ENCODE measurements at places on chromosomes 2 and 18.

DNA sequence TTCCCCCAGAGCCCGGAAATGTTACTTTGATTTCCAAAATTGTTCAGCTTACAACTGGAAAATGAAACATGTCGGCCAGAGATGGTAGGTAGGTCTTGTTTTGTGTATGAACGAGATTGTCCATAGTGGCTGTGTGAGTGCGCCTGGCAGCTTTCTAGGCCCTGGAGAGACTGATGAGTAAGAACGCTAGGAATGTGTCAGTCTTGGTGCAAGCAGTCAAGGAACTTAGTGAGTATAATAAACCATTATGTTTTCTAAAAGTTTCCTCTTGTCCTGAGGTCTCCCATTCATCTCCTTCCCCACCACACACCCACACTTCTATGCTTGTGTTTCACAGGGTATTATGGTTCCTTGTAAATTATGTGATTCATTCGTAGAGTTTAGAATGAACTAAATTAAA, 234.2 kb downstream of the CDH2 start:
- no peaks in the 10 kb centered on the region for H3K4me1 ChIP-seq
- no peaks in the 10 kb centered on the region for H3K36me3 ChIP-seq
- no peak for ATAC-seq

- ATAC-seq = peak; percentile 37
- peaks cover 33% of the 10 kb centered on the region for H3K36me3 ChIP-seq
- H3K27me3 ChIP-seq = no peaks in the 10 kb centered on the region
- H3K27ac ChIP-seq = peak overlapping the region; percentile 80
- H3K4me3 ChIP-seq = peak overlapping the region; percentile 77
Observed at GRCh38 chr2:218406949-218407618, 7.4 kb downstream of the CTDSP1 start.

GRCh38 chr2:53987336-53987921, 16.6 kb upstream of the PSME4 start:
- no peak for ATAC-seq
- H3K4me3 ChIP-seq = no peak overlapping the region
- H3K27me3 ChIP-seq = no peaks in the 10 kb centered on the region
- H3K36me3 ChIP-seq = peaks cover 21% of the 10 kb centered on the region
- peak overlapping the region; percentile 45 for H3K27ac ChIP-seq
- H3K4me1 ChIP-seq = peaks cover 21% of the 10 kb centered on the region

- H3K36me3 ChIP-seq = peaks cover 1% of the 10 kb centered on the region
- H3K27ac ChIP-seq = peak overlapping the region; percentile 98
Observed at GRCh38 chr2:61425605-61426155, 45.2 kb downstream of the USP34 start.

DNA sequence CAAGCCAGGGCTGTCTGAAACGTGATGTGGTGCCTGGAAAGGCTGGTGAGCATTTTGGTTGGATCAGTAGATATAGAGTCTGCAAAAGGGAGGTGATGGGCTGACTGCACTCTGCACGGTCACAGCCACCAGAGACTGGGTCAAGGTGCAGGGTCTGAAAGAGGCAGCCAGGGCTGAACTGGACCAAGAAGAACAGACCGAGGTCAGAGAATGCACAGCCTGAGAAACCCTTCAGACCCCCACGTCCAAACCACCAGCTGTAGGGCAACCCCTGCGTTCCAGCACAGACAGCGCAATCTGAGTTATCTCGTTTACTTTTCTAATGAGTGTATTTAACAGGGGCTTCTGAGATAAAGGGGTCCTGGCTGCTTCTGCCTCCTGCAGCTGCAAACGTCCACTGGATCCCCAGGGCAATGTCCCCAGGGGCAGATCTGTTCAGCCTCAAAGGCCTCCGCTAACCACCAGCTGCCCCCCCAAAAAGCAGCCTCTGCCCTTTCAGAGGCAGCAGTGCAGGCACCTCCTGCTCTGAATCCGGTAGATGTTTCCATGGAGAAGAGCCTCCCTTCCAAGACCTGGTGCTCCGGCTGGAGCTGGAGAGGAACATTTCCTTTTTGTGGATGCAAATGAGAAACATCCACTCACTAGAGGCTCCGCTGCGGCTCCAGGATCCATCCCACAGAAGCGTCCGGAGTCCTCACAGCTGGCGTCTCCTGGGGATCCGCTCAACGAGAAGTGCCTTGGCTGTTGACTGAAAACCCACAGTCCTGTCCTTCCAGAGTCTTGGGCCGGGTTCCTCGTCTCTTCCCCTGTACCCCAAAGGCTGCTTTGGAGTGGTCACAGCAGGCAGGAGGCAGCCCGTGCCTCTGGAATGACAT, 970 bp upstream of the KCNG2 start:
- no peak overlapping the region for H3K27ac ChIP-seq
- H3K4me1 ChIP-seq = peaks cover 32% of the 10 kb centered on the region
- H3K36me3 ChIP-seq = no peaks in the 10 kb centered on the region

DNA sequence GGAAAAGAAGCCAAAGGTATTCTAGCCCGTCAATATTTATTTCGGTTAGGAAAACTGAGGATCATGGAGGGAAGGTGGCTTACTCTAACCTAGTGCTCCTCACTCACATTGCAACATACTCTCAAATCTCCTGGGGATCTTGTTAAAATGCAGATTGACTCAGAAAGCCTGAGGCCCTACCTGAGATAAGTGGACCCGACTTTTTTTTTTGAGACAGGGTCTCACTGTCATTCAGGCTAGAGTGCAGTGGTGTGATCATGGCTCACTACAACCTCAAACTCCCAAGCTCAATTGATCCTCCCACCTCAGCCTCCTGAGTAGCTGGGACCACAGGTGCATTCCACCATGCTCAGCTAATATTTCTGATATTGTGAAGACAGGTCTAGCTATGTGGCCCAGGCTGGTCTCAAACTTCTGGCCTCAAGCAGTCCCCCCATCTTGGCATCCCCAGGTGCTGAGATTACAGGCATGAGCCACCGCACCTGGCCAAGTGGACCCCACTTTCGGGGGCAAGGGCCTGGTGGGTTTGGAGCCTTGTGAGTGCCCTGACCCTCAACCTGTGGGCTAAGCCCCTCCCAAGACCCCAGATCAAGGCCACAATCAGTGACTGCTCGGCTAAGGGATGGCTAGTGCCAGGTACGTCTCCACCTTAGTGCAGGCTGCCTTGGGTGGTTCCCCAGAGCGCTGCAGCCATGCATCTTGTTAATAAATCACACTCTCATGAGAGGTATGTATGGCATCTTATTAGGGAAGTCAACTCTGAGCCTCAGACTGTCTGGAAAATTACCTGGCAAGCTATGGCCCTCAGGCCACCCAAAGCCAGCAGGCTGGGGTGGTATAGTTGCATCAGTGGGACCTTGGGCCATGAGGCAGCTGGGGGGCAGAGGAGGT, 1.1 kb upstream of the NEURL3 start:
- no peak overlapping the region for H3K4me3 ChIP-seq
- no peak overlapping the region for H3K27ac ChIP-seq
- no peaks in the 10 kb centered on the region for H3K27me3 ChIP-seq
- H3K4me1 ChIP-seq = peaks cover 53% of the 10 kb centered on the region
- ATAC-seq = no peak

GRCh38 chr2:66477135-66477842, 42.4 kb downstream of the MEIS1 start:
- ATAC-seq = no peak
- H3K36me3 ChIP-seq = no peaks in the 10 kb centered on the region
- H3K27ac ChIP-seq = no peak overlapping the region
- H3K27me3 ChIP-seq = peaks cover 10% of the 10 kb centered on the region
- no peak overlapping the region for H3K4me3 ChIP-seq

DNA sequence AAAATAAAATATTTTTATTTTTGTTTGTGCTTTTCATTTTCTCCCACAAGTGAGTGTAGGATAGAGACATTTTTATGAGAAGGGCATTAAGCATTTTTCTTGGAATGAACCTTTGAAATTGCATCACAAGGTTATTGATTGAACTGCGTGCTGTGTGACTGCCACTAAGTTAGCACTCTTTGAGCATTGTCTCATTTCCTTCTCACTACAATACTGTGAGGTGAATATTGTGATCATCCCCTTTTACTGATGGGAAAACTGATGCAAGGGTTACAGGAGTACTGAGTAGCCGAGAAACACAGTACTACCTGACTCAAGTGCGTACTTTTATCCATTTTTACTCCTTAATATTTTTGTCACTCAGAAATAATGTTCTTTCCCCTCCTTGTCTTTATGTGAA, 2.0 kb downstream of the NBEAL1 start:
- ATAC-seq = no peak
- H3K4me1 ChIP-seq = peaks cover 25% of the 10 kb centered on the region
- H3K4me3 ChIP-seq = no peak overlapping the region
- H3K27ac ChIP-seq = no peak overlapping the region
- no peaks in the 10 kb centered on the region for H3K27me3 ChIP-seq

DNA sequence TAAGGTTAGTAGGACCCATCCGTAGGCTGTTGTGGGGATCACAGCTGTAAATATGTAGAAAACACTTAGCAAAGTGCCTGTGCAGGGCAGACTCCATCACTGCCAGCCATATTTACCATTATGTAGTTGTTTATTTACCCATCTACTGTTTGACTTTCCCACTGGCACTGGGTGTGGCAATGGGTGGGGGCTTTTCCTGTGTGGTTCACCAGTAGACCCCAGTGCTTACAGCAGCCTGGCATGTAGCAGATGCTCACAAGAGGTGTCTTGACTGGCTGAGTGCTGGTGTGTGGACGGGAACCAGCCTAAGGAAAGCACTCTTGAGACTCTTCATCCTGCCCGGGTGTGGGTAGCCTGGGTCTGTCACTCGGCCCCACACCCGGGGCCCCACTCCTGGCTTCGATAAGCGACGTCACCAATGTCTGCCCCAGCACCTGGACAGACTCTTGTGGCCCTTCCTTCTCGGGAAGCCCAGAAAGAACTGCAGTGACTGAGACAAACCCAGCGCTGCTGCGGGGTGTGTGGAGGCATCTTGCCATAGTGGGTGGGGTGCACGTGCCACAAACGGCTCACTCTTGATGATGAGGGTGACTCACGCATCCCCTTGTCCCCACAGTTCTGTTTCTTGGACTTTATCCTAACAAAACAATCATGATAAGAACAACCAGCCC, 78.3 kb downstream of the HDAC4 start:
- no peak overlapping the region for H3K4me3 ChIP-seq
- H3K27me3 ChIP-seq = no peaks in the 10 kb centered on the region
- ATAC-seq = no peak
- peaks cover 18% of the 10 kb centered on the region for H3K36me3 ChIP-seq
- H3K4me1 ChIP-seq = peaks cover 46% of the 10 kb centered on the region

- H3K4me3 ChIP-seq = peak overlapping the region; percentile 86
- H3K27ac ChIP-seq = peak overlapping the region; percentile 97
- peak; percentile 64 for ATAC-seq
- peaks cover 82% of the 10 kb centered on the region for H3K4me1 ChIP-seq
- peaks cover 11% of the 10 kb centered on the region for H3K36me3 ChIP-seq
- H3K27me3 ChIP-seq = no peaks in the 10 kb centered on the region
Observed at GRCh38 chr18:3262234-3263131, 550 bp downstream of the MYL12B start.

DNA sequence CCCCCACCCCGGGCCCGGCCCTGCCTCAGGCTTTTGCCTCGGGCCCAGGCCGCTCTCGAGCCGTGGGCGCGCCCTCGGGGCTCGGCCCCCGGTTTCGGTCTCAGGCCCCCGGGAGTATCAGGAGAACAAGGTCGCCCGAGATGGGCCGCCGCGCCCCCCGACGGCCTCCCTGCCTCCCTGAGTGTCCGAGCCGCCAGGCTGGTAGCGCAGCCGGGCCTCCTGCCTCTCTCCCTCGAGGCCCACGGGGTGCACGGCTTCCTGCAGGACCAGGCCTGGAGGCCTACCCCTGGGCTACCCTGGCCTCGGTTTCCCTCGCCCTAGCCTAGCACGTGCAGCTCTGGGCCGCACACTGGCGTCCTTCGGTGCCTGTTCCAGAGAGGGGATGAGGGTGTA, 8.4 kb downstream of the GBX2 start:
- H3K4me1 ChIP-seq = peaks cover 4% of the 10 kb centered on the region
- ATAC-seq = no peak
- H3K27me3 ChIP-seq = peaks cover 68% of the 10 kb centered on the region
- no peak overlapping the region for H3K4me3 ChIP-seq
- no peaks in the 10 kb centered on the region for H3K36me3 ChIP-seq

GRCh38 chr2:182904844-182905243, 38.4 kb upstream of the FRZB start:
- no peaks in the 10 kb centered on the region for H3K27me3 ChIP-seq
- no peak overlapping the region for H3K27ac ChIP-seq
- no peak for ATAC-seq
- H3K36me3 ChIP-seq = no peaks in the 10 kb centered on the region
- H3K4me1 ChIP-seq = no peaks in the 10 kb centered on the region
- no peak overlapping the region for H3K4me3 ChIP-seq

DNA sequence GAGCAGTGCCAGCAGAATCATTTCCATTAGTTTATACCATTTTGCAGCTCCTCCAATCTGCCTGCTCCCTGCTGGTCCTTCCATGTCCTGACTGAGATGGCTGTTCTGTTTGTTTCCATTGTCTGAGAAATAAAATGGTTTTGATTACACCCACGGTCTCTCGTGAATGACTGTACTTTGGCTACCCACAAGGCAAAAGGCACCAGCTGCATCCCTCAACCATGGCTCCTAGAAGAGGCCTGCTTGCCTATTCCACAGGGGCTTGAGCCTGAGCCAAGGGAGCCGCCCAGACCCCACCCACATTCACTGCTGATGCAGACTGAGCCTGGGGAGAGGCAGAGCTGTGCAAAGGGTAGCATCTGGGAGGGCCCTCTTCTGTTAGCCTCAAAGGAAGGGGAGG, 31.2 kb downstream of the MARCHF4 start:
- no peaks in the 10 kb centered on the region for H3K36me3 ChIP-seq
- ATAC-seq = no peak
- H3K4me1 ChIP-seq = no peaks in the 10 kb centered on the region
- H3K4me3 ChIP-seq = no peak overlapping the region

DNA sequence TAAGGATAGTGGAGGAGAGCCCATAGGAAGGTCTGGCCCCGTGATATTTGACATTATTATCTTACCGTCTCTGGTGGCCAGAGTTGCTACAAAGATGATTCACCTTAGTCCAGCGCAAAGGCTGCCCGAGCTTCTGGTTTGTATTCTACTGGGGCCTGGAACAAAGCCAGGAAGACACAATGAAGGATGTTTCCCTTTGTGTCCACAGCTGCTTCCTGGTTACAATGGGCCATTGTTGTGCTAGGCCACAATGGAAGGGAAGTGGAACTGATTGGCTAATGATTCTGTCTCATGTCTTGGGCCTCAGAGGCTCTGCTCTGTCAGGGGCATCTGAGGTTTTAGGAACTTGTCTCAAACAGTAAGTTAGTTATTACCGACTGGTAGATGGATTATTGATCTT, 132.2 kb downstream of the TDRD15 start:
- H3K4me3 ChIP-seq = no peak overlapping the region
- H3K27me3 ChIP-seq = no peaks in the 10 kb centered on the region
- no peak overlapping the region for H3K27ac ChIP-seq
- ATAC-seq = no peak
- no peaks in the 10 kb centered on the region for H3K36me3 ChIP-seq
- no peaks in the 10 kb centered on the region for H3K4me1 ChIP-seq
